A673 (cell line): ENCODE measurements at places on chromosomes 12 and 14.

DNA sequence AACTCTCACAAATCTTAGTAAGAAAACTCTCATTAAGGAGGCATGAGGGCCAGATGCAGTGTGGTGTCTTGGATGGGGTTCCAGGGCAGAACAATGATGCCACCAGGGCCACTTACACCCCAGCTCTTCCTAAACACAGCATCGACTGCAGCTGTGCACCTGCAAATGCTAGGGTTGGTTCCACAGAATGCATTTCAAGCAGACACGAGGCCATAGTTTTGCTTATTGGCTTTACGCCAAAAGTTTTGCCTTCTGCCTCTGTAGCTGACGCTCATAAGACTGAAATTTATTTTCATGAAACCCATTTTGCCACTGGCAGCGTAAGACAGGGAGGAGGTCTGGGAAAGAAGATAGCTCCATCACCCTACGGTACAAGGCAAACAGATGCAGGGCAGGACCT lies 179.0 kb downstream of the RIMBP2 start:
- no peak for DNase-seq

GRCh38 chr12:131418121-131418520 lies 292.8 kb upstream of the SFSWAP start:
- DNase-seq: no peak

- DNase-seq: no peak
Measured at GRCh38 chr12:105278043-105278697, 42.2 kb upstream of the APPL2 start.

- DNase-seq: no peak
Measured at GRCh38 chr12:13505224-13505623, 308.7 kb downstream of the EMP1 start.

GRCh38 chr12:22924391-22924790 lies 299.4 kb downstream of the ETNK1 start:
- no peak for DNase-seq
